Dermis lymphatic vessel endothelial cell (primary cell): ENCODE measurements at places on chromosomes 2 and 18. TPM values are rescaled to one million over a fixed set of nuclear protein-coding genes. Genes with fewer than 3 reads are reported as not detected.

ME2 gene
- total RNA-seq, result 20.7 and 29.2 TPM in 2 replicates

SAG gene
- total RNA-seq, result not detected in 2 replicates

NT5DC4 gene
- not detected in 2 replicates for total RNA-seq

ABCB11 gene
- not detected in 2 replicates for total RNA-seq

SNED1 gene
- total RNA-seq, result 17.9 and 27.4 TPM in 2 replicates

C2orf66 gene
- total RNA-seq, result 0.09 TPM in 1 of 2 replicates, not detected in the other

TUBA4B gene
- not detected in 2 replicates for total RNA-seq

SCN9A gene
- total RNA-seq, result 0.54 and 0.86 TPM in 2 replicates

EVA1A gene
- 17.0 and 25.4 TPM in 2 replicates for total RNA-seq

IL36A gene
- total RNA-seq, result not detected in 2 replicates

NEUROD1 gene
- not detected in 2 replicates for total RNA-seq

SCYGR4 gene
- not detected in 2 replicates for total RNA-seq

DHX57 gene
- total RNA-seq, result 12.0 and 18.3 TPM in 2 replicates

CCDC178 gene
- not detected in 2 replicates for total RNA-seq

SPP2 gene
- total RNA-seq, result not detected in 2 replicates

LHCGR gene
- not detected in 2 replicates for total RNA-seq

CHRND gene
- total RNA-seq, result not detected in 2 replicates

EFHD1 gene
- total RNA-seq, result 0.11 TPM in 1 of 2 replicates, not detected in the other

HOXD8 gene
- total RNA-seq, result 23.8 and 44.3 TPM in 2 replicates

ERFE gene
- 0.22 TPM in 1 of 2 replicates, not detected in the other for total RNA-seq

C2orf49 gene
- total RNA-seq, result 13.3 and 20.1 TPM in 2 replicates

SERTAD2 gene
- 6.2 and 6.4 TPM in 2 replicates for total RNA-seq

DAW1 gene
- total RNA-seq, result not detected in 2 replicates

QPCT gene
- total RNA-seq, result 0.26 and 0.43 TPM in 2 replicates

C2orf74 gene
- total RNA-seq, result 11.5 and 12.9 TPM in 2 replicates

MAPRE3 gene
- 1.4 and 1.5 TPM in 2 replicates for total RNA-seq

ZEB2 gene
- total RNA-seq, result 0.26 and 1.3 TPM in 2 replicates

POMC gene
- 0.54 and 0.86 TPM in 2 replicates for total RNA-seq

ST6GAL2 gene
- under 0.01 and 0.09 TPM in 2 replicates for total RNA-seq

LDLRAD4 gene
- 13.4 and 28.6 TPM in 2 replicates for total RNA-seq

PROKR1 gene
- total RNA-seq, result not detected in 2 replicates

RTKN gene
- 17.7 and 20.2 TPM in 2 replicates for total RNA-seq

MATN3 gene
- 0.52 and 0.76 TPM in 2 replicates for total RNA-seq

CAPN10 gene
- total RNA-seq, result 23.2 and 26.7 TPM in 2 replicates

AMER3 gene
- not detected in 2 replicates for total RNA-seq

PARD3B gene
- 9.4 and 11.3 TPM in 2 replicates for total RNA-seq

ARPC2 gene
- 232 and 237 TPM in 2 replicates for total RNA-seq

CYBRD1 gene
- total RNA-seq, result 20.2 and 24.5 TPM in 2 replicates

EFEMP1 gene
- total RNA-seq, result 1,851 and 8,510 TPM in 2 replicates

CASP8 gene
- total RNA-seq, result 8.8 and 15.6 TPM in 2 replicates

GPATCH11 gene
- 5.1 and 7.0 TPM in 2 replicates for total RNA-seq
